ENCODE measurements at places on chromosomes 3 and 15.

DNA sequence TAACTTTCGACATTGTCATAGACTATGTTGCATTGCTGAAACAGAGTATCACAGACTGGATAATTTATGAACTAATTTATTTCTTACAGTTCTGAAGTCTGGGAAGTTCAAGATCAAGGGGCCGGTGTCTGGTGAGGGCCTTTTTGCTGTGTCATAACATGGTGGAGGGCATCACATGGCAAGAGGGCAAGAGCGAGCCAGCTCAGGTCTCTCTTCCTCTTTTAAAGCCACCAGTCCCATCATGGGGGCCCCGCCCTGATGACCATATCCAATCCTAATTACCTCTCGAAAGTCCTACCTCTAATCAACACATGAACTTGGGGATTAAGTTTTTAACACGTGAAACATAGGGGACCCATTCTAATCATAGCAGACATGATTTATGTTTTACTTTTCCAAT lies 33.5 kb upstream of the DCUN1D1 start:
- no peak for DNase-seq

- no peak for DNase-seq
These were observed 277.9 kb upstream of the SEMA6D start for GRCh38 chr15:47439146-47440111.

DNA sequence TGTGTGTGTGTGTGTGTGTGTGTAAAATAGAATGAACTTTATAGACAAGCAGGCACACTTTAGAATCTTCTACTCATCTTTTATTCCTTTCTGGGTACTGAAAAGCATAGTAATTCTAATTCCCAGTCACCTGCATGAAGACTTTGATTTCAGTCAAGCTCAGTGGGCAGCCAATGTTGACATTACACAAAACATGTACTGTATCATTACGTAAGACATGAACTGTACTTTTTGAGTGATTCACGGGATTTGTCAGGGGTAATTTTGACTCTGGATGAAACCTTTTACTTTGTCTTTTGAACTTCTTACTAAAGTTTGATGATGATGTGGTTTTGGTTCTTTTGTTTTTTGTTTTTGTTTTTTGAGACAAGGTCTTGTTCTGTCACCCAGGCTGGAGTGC lies 38.8 kb downstream of the PTPRG start:
- no peak for DNase-seq

GRCh38 chr15:69887009-69887408 lies 210.7 kb downstream of the TLE3 start:
- DNase-seq: no peak
